Astrocyte (in vitro differentiated cells and primary cell): ENCODE measurements at places on chromosomes 5 and 9. TPM values are rescaled to one million over a fixed set of nuclear protein-coding genes. Genes with fewer than 3 reads are reported as not detected.

The BARHL1 gene
- not detected in 2 replicates for total RNA-seq

The ITK gene
- 0.48 and 0.67 TPM in 2 replicates for total RNA-seq

The PCDHGA6 gene
- total RNA-seq: 0.22 and 0.41 TPM in 2 replicates

The ZBTB34 gene
- total RNA-seq: 13.3 and 14.7 TPM in 2 replicates

The TEX48 gene
- not detected in 2 replicates for total RNA-seq

The PTGDS gene
- total RNA-seq: 5.0 and 5.6 TPM in 2 replicates

The CCL21 gene
- not detected in 2 replicates for total RNA-seq

DNA sequence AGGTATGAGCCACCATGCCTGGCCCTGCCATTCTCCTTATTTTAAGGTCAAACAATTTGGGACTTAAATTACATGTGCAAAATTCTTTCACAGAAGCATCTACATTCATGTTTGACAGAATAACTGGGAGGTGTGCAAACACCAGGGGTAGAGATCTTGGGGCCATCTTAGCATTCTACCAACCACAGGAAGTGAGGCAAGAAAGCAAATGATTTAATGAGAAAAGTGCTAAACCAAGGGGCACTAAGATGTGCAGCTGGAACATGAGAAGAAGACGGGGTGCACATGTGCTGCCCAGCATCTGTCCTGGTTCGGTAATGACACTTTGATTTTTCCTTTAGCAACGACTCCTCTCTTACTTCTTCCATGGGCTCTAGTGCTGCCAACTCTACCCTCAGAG lies 1.2 kb upstream of the F12 start:
- no peak for DNase-seq

GRCh38 chr5:178872302-178872701 lies 12.5 kb downstream of the ZNF354B start:
- DNase-seq: no peak

- DNase-seq: peak; percentile 91
These were observed 9.5 kb upstream of the PHF19 start for GRCh38 chr9:120886490-120886967.

- DNase-seq: no peak
These were observed 32.1 kb upstream of the GCNT1 start for GRCh38 chr9:76426807-76427419.

DNA sequence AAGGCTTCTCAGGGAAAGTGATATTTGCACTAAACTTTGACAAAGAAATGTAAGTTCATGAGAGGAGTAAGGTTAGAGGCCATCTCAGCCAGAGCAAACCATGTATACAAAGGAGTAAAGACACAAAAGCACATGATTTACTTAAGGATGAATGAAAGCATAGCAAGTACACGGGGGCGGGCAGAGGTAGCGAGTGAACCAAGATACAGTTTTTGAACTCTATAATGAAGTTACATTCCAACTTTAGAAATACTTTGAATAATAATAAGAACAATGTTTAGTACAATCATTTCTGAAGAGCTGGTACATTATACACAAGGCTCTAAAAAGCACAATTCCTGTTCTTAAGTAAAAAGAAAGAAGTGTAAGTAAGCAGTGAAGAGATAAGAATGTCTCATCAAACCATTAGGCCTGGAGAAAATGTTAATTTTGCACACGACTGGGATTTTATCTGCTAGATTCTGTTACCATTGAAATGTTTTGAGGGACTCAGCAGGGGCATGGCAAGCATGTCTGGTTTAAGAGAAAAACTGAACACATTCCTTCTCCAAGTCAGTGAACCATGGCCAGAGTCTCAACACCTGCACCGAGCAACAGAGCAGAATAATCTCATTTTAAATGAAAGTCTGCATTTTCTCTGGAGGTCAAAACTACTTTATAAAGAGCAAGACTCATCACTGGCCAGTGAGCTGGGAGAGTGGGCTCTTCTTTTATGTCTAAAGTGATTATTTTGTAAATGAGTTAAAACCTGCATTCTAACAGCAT lies 147.6 kb upstream of the TRPM3 start:
- DNase-seq: no peak

- peak; percentile 9 for DNase-seq
These were observed 69.2 kb downstream of the SYK start for GRCh38 chr9:90870621-90871326.

GRCh38 chr9:12425878-12426864 lies 267.0 kb upstream of the TYRP1 start:
- DNase-seq: no peak

DNA sequence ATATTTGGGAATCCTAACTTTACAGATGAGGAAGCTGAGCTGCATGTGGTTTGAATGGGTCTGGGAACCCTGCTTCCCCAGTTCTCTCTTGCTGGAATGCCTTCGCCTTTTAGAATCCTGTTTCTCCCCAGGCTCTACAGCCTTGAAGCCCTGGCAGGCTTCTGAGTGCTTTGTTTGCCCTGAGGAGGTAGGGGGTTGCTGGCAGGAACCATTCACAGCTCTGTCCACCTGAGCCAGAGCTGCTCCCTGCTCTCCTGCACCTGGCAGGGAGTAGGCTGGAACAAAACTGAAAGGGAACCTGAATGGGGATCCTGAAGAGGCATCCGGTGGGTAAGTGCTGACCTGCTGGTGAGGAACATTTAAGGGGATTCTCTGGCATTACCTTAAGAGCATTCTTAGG lies 33.0 kb downstream of the KIF4B start:
- DNase-seq: no peak

GRCh38 chr9:136617746-136618579 lies 44.8 kb upstream of the EGFL7 start:
- DNase-seq: no peak
